ENCODE measurements at places on chromosomes 2 and 18.
A peak's percentile ranks its signal among the peaks of the same experiment; 100 is the strongest.

GRCh38 chr2:39020383-39020782 is 100.5 kb downstream of the SOS1 start:
- no peak for DNase-seq

- DNase-seq = no peak
These were observed 287.7 kb downstream of the INSIG2 start for GRCh38 chr2:118375907-118376485.

GRCh38 chr2:156322686-156323231 is 9.8 kb downstream of the NR4A2 start:
- no peak for DNase-seq

GRCh38 chr2:230779126-230779525 is 66.5 kb downstream of the CAB39 start:
- no peak for DNase-seq

- DNase-seq = peak; percentile 45
These were observed 841.0 kb upstream of the PIK3C3 start for GRCh38 chr18:41113885-41114482.

Data from GM04503 (cell line).